ENCODE measurements at places on chromosomes 11 and 22.

DNA sequence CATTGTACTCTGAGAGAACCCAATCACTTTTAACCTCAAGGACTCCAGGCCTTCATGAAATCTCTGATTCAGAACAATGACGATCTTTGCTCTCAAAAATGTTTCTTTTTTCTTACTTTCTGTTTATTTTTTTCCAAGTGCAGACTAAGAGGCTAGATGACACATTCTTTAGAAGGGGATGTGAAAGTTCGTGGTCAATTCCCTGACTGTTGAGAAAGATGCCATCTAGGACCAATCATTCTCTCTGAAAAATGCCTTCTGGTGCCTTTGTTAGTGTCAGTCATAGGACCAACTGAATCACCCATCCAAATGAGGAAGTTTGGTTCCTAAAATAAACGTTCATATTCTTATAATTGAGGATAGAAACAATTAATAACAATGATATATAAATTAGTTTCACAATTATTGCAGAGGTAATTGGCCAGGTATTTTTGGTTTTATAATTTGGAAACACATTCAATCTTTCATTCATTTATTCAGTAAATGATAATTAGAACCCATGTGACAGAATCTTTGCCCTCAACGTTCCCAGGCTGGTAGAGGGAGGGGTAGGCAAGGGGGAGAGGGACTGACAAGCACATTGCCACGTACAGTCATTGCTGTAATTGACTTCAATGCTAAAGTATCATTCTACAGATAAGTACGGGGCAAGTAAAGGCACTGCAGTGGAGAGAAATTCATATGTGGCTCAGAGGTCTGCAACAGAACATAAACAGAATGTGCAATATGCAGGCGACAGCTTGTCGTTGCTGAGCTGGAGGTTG lies 333.4 kb upstream of the MPPED2 start:
- H3K36me3 ChIP-seq: no peaks in the 10 kb centered on the region
- no peak overlapping the region for H3K27ac ChIP-seq
- H3K27me3 ChIP-seq: no peaks in the 10 kb centered on the region
- no peaks in the 10 kb centered on the region for H3K4me1 ChIP-seq

DNA sequence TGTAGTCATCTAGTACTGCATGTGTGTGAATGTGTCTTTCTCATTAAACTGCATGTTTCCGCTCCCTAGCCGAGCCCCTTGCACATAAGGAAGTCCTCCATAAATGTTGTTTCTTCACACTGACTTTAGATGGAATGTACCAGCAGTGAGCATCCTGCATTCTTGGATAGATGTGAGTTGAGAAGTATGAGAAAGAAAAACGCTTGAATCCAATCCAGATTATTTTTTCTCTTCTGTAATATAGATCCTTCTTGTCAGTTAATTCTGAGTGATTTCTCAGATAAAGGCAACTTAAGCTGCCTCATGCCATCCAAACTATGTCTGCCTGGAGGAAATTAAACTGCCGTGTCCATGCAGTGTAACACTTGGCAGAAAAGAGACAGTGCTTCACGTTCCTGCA lies 268.1 kb upstream of the ISX start:
- no peak overlapping the region for H3K27ac ChIP-seq
- H3K27me3 ChIP-seq: no peaks in the 10 kb centered on the region
- no peak overlapping the region for H3K4me3 ChIP-seq
- no peaks in the 10 kb centered on the region for H3K36me3 ChIP-seq
- H3K4me1 ChIP-seq: no peaks in the 10 kb centered on the region

DNA sequence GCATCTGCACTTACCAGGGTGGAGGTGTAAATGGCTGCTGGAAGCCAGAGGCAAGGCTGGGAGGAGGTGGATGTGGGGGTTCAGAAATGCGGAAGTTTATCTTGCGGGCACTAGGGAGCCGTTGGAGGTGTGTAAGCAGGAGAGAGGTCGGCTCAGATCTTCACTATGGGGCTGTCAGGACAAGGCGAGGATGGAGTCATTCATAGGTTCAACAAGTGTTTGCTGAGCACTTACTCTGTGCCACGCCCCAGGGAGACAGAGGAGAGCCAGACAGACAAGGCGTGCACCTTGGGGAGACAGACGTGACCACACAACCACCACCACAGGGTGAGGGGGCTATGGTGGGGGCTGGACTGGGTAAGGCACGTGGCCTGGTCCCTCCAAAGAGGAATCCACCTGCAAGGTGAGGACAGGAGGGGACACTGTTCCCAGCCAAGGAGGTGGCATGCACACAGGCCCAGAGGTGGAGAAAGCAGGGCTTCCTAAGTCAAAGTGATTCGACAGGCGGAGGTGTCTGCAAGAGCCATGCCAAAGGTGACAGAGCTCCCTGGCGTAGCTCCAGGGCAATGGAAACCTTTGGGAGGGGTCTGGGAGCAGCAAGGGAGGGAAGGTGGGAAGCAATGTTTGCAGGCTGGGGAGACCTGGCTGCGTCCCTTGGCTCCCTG lies 30.8 kb upstream of the TCF20 start:
- peaks cover 9% of the 10 kb centered on the region for H3K4me1 ChIP-seq
- H3K4me3 ChIP-seq: no peak overlapping the region
- no peak overlapping the region for H3K27ac ChIP-seq

DNA sequence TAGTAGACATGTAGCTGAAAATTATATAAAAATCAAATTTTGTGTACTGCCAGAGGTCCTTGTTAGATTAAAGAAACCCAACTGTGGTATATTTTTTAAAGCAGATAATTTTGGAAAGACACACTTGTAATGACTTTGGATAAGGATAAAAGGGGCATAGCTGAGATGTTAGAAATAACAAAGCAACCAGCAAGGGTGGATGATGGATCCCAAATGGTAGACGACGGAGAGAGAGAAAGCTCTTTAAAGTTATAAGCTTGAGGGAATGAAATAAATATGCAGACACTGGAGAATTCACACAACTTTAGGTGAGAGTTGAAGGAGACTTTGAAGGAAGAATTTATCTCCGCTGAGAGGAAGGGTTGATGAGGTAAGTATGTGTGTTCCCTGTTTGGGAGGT lies 10.6 kb downstream of the NCAM1 start:
- H3K27ac ChIP-seq: no peak overlapping the region
- no peak for DNase-seq
- H3K27me3 ChIP-seq: no peaks in the 10 kb centered on the region
- no peaks in the 10 kb centered on the region for H3K36me3 ChIP-seq

DNA sequence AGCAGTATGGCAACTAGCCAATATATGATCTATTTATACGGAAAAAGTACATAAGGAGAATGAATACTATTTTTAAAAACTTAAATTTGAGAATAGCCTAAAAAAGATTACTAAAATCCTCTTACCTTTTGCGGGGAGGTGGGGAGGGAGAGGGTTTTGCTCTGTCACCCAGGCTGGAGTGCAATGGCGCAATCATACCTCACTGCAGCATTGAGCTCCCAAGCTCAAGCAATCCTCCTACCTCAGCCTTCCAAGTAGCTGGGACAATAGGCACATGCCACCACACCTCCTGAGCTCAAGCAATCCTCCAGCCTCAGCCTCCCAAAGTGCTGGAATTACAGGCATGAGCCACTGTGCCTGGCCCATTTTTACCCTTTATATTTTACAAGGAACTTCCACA lies 82.0 kb downstream of the TTC28 start:
- no peaks in the 10 kb centered on the region for H3K4me1 ChIP-seq
- H3K27ac ChIP-seq: no peak overlapping the region
- no peak overlapping the region for H3K4me3 ChIP-seq
- DNase-seq: no peak

DNA sequence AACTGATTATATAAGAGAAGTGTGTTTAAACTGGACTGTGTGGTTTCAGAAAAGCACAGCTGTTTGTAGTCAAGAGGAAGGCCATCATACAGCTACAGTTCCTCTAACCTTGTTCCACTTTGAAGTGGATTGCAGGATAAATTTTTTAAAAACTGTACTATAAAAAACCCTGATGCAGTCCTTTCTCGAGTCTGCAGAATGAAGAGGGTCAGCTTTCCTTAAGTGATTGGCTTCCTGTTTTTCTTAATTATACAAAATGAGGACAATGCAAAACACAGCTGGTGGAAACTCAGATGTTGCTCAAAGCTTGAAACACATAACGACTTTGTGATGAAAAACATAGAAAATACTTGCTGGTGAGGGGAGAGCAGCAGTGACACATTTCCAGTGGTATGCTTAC lies 1060.5 kb downstream of the DLG2 start:
- H3K27ac ChIP-seq: no peak overlapping the region
- H3K36me3 ChIP-seq: no peaks in the 10 kb centered on the region
- H3K4me3 ChIP-seq: no peak overlapping the region
- H3K4me1 ChIP-seq: no peaks in the 10 kb centered on the region

GRCh38 chr11:69067200-69067599 lies 18.5 kb downstream of the TPCN2 start:
- H3K4me3 ChIP-seq: no peak overlapping the region
- no peak for DNase-seq
- H3K27me3 ChIP-seq: no peaks in the 10 kb centered on the region
- H3K36me3 ChIP-seq: peaks cover 52% of the 10 kb centered on the region

GRCh38 chr11:106463796-106464201 lies 386.3 kb downstream of the AASDHPPT start:
- no peak overlapping the region for H3K4me3 ChIP-seq
- peaks cover 5% of the 10 kb centered on the region for H3K4me1 ChIP-seq
- H3K27me3 ChIP-seq: no peaks in the 10 kb centered on the region
- DNase-seq: no peak

GRCh38 chr11:101582989-101583250 lies 887 bp downstream of the TRPC6 start:
- no peaks in the 10 kb centered on the region for H3K27me3 ChIP-seq
- no peak for DNase-seq
- no peaks in the 10 kb centered on the region for H3K36me3 ChIP-seq
- peak overlapping the region; percentile 63 for H3K27ac ChIP-seq
- peak overlapping the region; percentile 62 for H3K4me3 ChIP-seq
- no peaks in the 10 kb centered on the region for H3K4me1 ChIP-seq

GRCh38 chr11:74749127-74749964 lies 697 bp downstream of the RNF169 start:
- no peaks in the 10 kb centered on the region for H3K27me3 ChIP-seq
- peak overlapping the region; percentile 93 for H3K4me3 ChIP-seq
- peaks cover 12% of the 10 kb centered on the region for H3K4me1 ChIP-seq
- peak; percentile 66 for DNase-seq

- H3K27ac ChIP-seq: no peak overlapping the region
- no peaks in the 10 kb centered on the region for H3K36me3 ChIP-seq
- H3K4me1 ChIP-seq: no peaks in the 10 kb centered on the region
- H3K4me3 ChIP-seq: no peak overlapping the region
- H3K27me3 ChIP-seq: no peaks in the 10 kb centered on the region
These were observed 964.2 kb downstream of the JRKL start for GRCh38 chr11:97354026-97354425.

GRCh38 chr11:70839851-70840250 lies 412.5 kb downstream of the SHANK2 start:
- DNase-seq: no peak
- no peaks in the 10 kb centered on the region for H3K27me3 ChIP-seq
- no peak overlapping the region for H3K4me3 ChIP-seq
- no peaks in the 10 kb centered on the region for H3K36me3 ChIP-seq

DNA sequence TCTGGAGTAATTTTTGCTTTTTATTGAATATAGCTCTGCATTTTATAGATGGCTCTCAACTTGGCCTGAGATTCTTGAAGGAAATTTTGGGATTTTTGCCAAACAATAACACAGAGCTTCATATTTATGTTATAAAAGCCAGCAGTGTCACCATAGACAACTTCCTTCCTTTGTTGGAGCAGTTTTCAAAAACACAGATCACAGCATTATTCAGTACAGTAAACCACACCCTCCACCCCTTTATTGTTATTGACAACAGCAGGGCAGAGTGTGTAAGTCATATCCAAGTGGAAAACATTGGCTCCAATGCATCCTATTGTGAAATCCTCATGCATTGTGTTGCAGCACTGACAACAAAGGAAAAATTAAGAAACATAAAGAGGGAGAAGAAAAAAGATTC lies 62.6 kb upstream of the PRSS23 start:
- H3K36me3 ChIP-seq: no peaks in the 10 kb centered on the region
- no peaks in the 10 kb centered on the region for H3K27me3 ChIP-seq
- no peak for DNase-seq
- H3K4me1 ChIP-seq: peaks cover 48% of the 10 kb centered on the region
- H3K4me3 ChIP-seq: no peak overlapping the region

DNA sequence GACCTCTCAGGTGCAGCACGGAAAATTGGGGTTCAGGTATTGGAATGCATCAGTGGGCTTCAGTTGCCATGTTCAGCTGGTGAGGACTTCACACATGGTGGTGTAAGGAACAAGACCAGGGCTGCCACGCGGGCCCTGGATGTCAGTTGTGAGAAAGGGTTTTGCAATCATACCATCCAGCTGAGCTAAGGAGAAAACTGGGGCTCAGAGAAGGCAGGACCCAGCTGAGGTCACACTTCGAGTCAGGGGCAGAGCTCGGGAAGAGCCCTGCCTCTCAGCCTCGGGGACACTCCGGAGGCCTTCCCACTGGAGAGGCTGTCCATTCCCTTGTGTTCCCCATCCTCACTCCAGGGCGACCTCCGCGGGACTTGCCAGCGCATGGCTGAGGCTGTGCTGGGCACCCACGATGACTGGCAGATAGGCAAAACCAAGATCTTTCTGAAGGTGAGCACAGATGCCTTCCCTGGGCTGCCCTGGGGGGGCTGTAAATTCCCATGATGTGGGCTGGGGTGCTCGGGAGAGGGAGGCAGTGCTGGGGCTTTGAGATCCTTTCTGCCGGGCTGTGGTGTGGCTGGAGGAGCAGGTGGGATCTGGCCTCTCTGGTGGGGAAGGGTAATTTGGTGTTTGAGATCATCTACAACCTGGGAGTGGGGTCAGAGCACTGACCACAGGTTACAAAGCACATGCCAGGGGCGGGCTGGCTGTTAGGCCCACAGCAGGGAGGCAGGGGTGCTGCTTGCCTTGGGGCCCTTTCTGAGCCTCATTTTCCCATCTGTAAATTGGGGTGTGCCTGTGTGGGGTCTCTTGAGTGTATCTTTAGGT lies 47.2 kb downstream of the MYO7A start:
- H3K4me1 ChIP-seq: no peaks in the 10 kb centered on the region
- DNase-seq: peak; percentile 47
- H3K36me3 ChIP-seq: no peaks in the 10 kb centered on the region
- H3K27ac ChIP-seq: no peak overlapping the region
- no peak overlapping the region for H3K4me3 ChIP-seq
- no peaks in the 10 kb centered on the region for H3K27me3 ChIP-seq

DNA sequence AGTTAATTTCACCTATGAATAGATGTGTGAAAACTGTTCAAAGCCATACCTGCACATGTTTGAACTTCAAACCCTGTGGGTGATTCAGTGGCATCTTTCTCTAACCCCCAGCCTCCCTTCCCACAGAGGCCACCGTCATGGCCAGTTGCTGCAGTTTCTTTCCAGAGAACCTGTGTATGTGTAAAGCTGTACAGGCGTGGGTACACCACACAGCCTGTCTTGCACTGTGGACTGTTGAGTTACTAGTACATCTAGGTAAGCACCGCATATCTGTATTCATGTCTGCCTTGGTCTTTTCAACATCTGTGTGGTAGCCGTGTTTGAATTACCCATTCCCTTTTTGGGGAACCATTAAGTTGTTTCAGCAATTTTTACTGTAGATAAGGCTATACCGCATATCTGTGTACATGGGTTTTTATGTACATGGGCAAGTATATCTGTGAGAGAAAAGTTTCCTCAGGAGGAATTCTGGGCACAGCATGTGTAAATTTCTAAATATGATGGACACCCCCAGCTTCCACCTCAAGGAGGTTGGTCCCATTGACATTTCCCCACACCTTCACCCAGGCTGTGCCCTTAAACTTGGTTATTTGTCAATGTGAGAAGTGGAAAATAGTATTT lies 13.9 kb downstream of the NEAT1 start:
- DNase-seq: no peak
- peak overlapping the region; percentile 68 for H3K27ac ChIP-seq
- H3K27me3 ChIP-seq: no peaks in the 10 kb centered on the region
- H3K36me3 ChIP-seq: peaks cover 100% of the 10 kb centered on the region
- H3K4me1 ChIP-seq: peaks cover 40% of the 10 kb centered on the region
- peak overlapping the region; percentile 80 for H3K4me3 ChIP-seq

Data from heart left ventricle (tissue), 16 donors.